Right kidney (tissue), 9 donors: ENCODE measurements at places on chromosomes 3 and 15.

DNA sequence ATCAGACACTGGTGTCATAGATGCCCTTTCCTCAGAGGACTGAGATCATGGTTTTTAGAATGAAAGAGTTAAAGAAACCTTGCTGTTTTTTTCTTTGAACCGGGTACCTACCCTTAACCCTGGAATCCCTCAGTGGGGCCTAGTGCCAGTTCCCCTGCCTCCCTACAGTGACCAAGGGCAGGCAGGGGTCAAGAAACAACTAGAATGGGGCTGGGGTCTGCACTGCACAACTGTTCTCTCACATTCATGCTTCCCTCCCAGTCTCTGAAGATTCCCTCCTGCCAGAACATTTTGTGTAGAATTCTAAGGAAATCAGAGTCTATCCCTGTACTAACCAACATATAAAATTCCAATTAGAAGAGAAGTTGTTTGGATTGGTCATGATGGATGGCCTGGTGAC lies 47.9 kb downstream of the TGFBR2 start:
- no peak for DNase-seq

- DNase-seq, result no peak
Measured at GRCh38 chr3:189013224-189013888, 158.4 kb upstream of the TPRG1 start.

- DNase-seq, result no peak
Measured at GRCh38 chr3:134704133-134704532, 53.3 kb upstream of the KY start.

DNA sequence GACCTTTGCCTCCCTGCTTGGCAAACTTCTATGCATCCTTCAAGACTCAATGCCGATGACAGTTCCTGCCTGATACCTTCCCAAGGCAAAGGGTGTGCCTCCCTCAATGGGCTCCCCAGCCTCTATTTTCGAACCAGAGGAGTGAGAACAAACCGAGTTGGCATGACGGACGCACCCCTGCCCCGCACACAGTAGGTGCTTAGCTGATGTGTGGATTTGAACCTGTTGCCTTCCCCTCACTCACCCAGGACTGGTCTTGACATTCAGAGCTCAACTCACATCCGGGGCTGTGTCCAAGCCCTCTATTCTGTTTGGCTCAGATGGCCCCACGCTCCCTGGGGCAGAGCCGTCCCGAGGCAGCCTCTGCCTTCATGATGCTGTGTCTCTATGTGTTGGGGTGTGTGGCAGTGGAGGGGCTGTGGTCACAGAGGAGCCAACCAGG lies 52.2 kb upstream of the SLC6A11 start:
- no peak for DNase-seq

- DNase-seq, result no peak
Measured at GRCh38 chr3:172717493-172718088, 6.7 kb upstream of the NCEH1 start.

DNA sequence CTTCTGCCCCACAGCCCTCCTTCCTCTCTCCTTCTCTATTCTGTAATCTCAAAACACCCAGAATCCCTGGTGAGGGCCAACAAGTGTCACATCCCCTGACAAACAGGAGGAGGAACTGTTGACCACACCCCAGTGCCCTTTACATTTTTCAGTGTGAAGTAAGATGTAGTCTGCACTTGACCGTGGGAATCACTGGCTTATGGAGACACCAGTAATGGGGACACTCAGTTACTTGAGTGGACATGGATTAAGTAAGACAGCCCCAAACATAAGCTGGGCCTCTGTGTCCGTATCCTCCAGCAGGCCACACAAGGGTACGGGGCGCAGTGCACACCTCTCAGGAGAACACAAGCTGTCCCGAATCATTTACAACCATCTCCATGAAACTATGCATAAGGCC lies 28.4 kb upstream of the LIMD1 start:
- no peak for DNase-seq

DNA sequence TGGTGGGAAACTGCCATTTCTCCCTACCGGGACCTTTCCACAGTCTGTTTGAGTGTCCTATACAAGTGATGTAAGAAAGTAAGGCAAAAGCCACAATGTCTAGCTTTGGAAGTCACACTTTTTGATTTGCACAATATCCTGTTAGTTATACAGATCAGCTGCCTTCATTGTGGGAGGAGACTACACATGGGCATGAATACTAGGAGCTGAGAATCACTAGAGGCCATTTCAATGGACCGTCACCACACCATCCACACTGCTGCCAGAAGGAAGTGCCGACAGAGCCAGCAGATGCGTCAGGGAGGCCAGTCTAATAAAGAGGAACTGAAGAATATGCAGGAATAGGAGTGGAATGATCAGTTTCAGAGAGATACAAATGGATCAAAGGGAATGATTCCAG lies 65.8 kb downstream of the SCN11A start:
- DNase-seq, result no peak

DNA sequence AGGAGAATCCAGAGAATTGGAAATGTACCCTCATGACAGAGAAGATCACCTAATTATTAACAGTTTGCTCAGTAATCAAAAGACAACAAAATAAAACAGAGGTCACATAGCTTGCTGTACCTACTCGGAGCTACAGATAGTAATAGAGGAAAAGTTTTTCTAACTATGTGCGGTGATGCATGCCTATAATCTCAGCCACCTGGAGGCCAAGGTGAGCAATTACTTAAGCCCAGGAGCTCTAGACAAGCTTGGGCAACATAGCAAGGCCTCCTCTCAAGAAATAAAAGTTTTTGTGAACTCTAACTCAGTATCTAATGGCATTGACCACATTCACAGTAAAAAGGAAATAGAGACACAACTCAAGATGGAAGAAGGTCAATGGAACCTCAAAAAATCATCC lies 243.6 kb downstream of the ATP8B4 start:
- DNase-seq, result no peak

GRCh38 chr3:123799544-123800361 lies 84.4 kb downstream of the MYLK start:
- peak; percentile 33 for DNase-seq
